ENCODE measurements at places on chromosomes 13 and 19.

GRCh38 chr19:2039089-2039958 lies 11.7 kb downstream of the MKNK2 start:
- no peak for DNase-seq

- no peak for DNase-seq
Measured at GRCh38 chr13:85216576-85216975, 582.6 kb downstream of the SLITRK6 start.

DNA sequence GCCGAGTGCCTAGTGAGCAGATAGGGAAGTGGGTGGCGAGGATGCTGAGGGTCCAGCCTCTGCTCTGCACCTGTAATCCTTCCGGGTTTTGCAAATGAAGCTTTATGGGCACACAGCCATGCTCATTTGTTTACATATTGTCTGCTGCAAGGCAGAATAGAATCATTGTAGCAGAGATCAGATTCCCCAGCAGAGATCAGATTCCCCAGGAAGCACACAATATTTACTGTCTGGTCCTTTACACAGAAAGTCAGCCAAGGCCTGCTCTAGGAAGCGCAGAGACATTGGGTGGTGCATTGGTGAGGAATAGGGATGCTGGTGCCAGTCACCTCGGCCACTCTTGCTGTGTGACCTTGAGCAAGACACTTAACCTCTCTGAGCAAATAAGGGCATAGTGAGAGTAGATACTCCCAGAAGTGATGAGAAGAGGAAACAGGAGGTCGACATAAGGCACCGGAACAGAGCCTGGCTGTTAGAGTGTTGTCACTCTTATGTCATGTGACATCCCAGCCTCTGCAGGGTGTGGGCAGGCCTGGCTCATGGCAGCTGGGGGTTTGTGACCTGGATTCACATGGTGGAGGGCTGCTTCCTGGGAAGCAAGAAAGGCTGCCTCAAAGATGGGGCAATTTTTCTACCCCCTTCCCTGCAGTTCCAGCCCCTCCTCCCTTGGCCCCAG lies 25.6 kb downstream of the CARM1 start:
- DNase-seq = no peak

GRCh38 chr19:51568456-51568855 lies 2.6 kb upstream of the ZNF175 start:
- no peak for DNase-seq

GRCh38 chr13:82248762-82249161 lies 1633.5 kb downstream of the SLITRK1 start:
- DNase-seq = no peak

DNA sequence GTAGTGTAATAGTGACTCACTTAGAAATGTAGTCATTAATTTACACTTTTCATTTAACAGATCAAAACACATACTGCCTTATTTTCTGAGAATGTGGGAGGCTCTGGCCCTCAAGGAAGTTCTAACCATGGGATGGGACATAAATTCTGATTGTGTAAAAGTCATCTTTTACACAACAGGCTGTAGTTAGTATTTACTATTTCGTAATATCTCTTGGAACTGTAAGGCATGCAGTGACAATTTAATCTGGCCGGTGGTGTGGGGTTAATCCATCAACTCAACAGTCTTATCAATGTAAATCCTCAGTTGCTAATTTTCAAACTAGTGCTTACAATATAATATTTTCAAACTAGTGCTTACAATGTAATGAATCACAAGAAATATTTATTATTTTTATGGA lies 1599.2 kb downstream of the EFNB2 start:
- no peak for DNase-seq

- no peak for DNase-seq
Measured at GRCh38 chr13:71939186-71939585, 72.2 kb upstream of the DACH1 start.

DNA sequence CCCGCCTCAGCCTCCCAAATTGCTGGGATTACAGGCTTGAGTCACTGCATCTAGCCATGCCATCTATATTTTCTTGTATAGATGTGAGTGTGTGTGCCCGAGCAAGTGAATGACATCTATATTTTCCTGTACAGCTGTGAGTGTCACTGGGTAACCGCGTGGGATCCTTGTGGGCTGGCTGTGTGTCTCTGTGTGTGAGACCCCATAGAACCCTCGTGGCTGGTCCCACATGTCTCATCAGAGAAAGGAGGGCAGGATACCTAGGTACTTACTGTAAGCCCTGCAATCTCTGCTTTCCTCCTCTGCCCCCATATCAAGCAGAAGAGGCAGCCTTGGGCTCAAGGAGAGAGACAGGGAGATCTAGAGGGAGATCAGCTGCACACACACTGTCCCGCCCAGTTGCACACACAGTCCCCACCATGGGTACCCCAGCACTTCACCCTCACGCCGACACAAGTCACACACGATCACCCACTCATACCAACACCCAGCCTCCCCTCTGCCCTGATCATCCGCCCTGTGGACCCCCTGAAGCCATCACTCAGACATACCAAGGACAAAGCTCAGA lies 655 bp downstream of the DENND1C start:
- no peak for DNase-seq

DNA sequence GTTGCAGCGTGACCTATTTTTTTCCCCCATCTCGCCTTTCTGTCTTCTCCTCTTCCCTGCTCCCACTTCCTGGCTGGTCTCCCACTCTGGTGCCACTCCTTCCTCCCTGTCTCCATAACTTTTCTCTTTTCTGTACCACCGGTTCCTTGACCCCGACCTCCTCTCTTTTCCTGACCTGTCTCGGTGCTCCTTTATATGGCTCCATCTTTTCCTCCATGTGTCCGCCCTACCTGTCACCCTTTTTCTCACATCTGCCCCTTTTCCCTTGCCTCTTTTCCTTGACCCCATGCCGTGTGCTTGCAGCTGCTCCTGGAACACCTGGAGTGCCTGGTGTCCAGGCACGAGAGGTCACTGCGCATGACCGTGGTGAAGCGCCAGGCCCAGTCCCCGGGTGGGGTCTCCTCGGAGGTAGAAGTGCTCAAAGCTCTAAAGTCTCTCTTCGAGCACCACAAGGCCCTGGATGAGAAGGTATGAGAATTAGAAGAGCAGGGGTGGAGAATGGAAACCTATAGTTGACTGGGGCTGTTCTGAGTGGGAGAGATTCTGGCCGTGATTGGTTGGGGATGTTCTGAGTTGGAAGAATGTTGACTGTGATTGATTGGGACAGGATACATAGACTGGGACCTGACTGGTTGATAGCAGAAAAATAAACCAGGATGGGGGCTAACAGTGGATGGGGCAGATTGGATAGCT lies 9.3 kb downstream of the PPFIA3 start:
- no peak for DNase-seq

DNA sequence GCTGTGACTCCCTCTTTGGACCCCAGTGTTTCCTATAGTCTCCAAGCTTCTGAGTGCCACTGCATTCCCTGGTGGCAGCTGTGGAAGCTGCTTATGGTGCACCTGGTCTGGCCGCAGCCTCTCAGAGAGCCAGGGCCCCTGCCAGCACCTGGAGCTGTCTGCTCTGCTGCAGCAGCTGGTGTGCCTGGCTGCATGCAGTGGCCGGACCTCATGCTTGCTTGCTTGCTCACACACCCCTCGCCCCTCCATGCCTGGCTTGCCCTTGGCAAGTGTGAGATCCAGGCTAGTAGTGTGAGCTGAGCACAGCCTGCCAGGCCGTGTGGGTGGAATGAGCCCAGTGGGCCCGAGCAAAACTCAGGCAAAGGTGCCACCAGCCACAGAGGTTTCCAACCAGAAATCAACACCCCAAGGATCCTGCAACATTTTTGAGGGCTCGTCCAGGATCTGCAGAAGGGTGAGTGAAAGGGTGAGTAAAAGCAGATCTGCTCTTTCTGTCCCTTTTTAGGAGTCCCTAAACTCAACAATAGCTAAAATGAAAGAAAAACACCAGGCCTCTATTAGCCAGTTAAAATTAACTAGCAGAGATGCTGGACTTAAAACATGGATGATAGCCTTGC lies 7.6 kb upstream of the MLLT1 start:
- no peak for DNase-seq

DNA sequence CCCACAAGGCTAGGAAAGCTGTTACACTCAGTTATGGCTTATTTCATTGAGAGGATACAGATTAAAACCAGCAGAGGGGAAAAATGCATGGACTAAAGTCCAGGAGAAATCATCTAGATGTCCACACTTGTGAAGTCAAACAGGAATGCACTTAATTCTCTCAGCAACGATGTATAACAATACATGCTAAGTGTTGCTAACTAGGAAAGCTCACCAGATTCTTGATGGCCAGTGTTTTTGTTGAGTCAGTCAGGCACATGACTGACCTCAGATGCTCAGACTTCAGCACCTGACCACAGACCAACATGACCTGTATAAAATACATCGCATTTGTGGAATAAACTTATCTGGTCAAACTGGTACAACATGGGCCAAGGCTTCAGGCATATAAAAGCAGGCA lies 470.2 kb upstream of the PRR20A start:
- DNase-seq = no peak

- DNase-seq = no peak
Measured at GRCh38 chr13:110648146-110648819, 32.9 kb downstream of the NAXD start.

DNA sequence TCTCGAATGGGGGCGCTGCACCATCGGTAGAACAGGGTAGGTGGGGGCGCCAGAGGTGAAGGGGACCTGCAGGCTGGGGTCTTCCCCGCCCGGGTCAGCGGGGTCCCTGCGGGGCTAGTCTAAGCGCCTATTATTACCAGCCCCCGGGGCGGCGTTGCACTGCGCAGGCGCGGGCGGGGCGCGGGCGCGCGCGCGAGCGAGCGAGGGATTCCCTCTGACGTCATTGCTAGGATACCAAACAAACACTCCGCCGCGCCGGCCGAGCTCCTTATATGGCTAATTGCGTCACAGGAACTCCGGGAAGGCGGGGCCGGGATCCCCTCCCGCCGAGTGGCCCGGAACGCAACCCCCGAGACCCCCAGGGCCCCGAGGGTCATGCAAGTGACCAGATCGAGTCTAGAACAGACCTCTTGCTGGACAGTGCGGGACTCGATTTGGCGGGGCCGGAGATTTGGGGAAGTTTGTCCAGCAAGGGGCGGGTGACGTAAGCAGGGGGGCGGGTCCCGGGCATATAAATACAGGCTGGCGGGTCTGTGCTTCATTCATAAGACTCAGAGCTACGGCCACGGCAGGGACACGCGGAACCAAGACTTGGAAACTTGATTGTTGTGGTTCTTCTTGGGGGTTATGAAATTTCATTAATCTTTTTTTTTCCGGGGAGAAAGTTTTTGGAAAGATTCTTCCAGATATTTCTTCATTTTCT lies at the start of gene FOSB:
Gene FOSB, plus strand, starts transcription at position 541 of the 703 bp plus-strand sequence. CDS start 591 bp downstream, outside the sequence.
- peak; percentile 97 for DNase-seq

DNA sequence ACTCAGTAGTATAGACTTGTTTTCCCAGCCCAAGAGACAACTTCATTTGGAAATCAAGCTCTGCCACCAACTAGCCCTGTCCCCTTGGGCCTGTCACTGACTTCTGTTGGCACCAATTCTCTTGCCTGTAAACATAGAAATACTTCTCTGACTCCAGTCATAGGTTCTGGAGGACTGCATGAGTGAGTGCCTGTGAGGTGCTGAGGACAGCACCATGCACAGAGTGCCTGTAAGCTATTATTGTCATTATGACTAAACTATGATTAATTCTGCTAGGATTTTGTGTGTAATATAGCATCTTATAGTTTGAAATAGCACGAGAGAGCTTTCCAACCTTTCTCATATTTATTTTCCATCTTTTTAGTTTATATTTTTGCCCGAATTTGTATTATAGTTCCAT lies 247.9 kb downstream of the MYO16 start:
- DNase-seq = no peak

- peak; percentile 21 for DNase-seq
Measured at GRCh38 chr13:74246487-74246886, 112.3 kb upstream of the KLF12 start.

DNA sequence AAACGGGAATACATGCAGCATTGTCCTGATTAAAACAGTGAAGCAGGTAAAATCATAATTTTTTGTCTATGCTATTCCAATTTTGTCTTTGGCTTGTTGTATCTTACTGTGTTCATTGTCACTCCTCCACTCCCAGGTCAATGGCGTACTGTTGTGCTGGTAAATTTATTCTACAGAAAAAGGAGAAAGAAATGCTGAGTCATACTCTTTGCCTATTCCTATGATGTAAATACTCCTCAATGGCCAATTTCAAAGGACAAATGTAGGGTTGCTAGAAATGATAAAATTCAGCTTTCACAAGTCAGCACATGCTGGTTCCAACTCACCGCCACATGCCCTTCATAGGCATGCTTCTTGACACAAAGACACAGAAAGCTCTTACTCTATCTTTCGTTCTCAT lies 694.4 kb upstream of the PCDH20 start:
- DNase-seq = no peak

DNA sequence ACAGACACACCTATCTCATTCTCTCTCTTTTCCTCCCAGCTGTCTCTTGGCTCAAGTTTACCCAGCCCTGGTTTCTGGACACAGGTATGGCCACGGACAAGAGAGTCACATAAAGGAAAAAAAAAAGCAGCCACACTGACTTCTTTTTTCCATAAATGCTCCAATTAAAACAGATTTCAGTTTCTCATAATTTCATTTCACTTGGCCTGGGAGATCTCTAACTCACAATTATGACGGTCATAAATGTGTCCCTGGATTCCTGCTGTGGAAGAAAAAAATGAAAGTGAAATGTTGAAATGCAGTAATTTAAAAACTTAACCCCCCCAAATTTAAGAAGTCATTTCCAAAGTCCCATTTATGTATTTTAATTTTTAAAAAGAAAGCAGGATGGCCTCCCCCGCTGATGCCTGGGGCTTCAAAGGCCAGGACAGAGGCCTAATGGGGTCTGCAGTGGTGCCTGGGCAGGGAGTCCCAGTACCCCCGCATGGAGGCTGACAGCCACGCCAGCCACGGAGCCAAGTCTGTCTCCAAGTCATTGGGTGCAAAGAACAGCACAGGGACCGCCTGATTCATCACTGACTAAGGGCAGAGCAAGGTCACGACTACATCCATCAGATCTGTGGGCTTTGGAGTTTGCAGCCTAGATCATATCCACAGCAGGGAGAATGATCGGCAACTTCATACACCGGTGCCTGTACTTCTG lies 79.7 kb downstream of the TSHZ3 start:
- no peak for DNase-seq

DNA sequence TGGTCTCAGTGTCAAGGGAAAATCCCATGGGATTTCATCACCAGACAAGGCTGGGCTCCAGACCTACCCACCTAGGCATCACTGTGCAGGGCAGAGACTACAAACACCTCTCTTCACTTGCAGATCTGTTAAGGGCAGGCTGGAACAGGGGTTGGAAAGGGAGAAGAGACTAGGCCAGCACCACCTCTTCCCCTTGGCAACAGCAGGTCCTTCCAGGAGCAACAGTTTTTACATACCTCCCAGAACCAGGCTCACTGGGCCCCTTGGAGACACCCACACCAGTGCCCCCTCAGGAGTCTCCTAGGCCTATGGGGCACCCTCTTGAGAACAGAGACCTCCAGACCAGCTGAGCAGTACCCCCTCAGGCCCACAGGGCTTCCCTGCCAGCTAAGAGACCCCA lies 2.5 kb upstream of the UBE2M start:
- DNase-seq = no peak

All from tibial nerve (tissue), 4 donors.